NCI-H1694 treated with DMSO at 0.1 percent for 48 hours (cell line): ENCODE measurements at places on chromosomes 7 and 10.
A peak's percentile ranks its signal among the peaks of the same experiment; 100 is the strongest.

DNA sequence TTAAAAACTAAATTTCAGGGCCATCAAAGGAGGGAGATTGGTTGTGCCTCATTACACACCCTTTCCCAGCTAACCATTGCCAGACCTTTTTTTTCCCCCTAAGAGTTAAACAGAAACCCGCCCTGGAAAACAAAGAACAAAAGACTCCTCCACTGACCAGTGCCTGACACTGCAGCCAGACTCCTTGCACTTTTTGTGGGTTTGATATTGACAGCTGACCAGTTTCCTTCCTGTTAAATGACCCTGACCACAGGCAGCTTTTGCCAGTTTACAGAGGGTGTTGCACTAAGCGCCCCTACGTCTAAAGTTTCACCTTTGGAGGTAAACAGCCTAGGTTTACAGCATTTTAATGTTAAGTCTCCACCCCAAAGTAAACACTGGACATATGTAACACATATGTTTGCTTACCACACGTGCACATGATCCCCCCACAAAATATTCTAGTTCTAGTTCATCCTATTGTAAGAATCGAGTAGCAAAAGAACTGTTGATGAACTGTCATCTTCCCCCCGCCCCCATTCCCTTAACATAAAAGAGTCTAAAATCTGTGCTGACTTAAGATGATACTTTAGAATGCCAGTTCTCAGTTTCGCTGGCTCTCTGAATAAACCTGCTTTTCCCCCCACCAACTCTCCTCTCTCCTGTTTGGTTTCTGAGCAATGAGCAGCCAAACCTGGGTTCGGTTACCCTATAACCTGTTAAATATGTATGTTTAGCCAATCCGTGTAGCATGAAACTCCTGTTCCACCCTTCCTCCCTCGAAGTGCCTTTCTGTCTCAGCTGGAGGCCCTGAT is 38.0 kb downstream of the FOXI2 start:
- no peak for DNase-seq

DNA sequence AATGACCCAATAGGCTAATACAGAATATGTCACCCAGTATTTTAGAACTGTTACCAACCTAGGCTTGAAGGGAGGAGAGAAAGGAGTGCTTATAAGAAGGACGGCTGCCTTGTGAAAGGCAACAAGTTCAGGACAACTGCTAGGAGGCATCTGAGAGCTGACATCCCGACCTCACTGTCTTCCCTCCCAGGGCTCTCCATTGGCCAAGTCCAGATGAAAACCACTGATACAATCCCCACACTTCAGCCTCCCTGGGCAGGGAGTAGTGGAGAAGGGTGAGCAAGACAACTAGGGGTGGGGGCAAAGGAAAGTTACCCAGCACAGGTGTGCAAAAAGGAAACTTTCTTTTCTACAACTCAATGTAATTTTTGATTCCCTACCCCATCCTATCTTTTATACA is 29.5 kb upstream of the TMEM273 start:
- DNase-seq, result no peak

- no peak for DNase-seq
Observed at GRCh38 chr7:36261019-36261754, 108.1 kb downstream of the EEPD1 start.

DNA sequence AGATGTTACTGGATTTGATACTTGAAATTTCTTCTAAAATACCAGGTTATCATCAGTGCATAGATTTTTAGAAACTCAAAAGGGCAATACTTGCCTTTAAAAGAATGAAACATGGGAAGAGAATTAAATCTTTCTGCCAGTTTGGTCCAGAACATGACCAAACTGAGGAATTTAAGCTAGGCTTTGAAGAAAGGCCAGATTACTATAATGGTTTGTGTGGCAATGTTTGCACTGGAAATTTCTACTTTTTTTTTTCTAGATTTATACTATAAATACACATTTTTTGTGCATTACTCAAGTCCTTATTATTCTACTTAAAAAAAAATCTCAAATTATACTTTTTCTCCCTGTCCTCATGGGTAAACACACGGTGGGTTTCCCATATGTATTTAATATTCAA is 9.2 kb downstream of the MKX start:
- no peak for DNase-seq

- no peak for DNase-seq
Observed at GRCh38 chr10:110524859-110525232, 27.1 kb downstream of the DUSP5 start.

DNA sequence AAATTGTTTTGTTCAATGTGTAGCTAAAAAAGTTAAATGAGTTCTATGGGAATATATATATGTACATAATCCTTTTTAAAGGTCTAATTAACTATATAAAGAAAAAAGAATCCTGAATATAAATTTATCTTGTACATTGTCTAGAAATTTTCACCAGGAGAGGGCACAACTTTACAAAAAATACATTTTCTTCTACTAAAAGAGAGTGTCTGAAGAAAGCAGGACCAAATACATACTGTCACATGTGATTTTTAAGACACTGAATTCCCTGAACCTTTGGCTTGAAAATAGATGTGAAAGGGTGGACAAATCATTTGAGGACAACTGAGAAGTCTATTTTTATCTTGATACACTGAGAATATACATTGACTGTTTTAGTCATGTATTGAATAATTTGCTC is 204.3 kb downstream of the DGKB start:
- DNase-seq, result peak; percentile 16
